ENCODE measurements at places on chromosomes 2 and 18.

DNA sequence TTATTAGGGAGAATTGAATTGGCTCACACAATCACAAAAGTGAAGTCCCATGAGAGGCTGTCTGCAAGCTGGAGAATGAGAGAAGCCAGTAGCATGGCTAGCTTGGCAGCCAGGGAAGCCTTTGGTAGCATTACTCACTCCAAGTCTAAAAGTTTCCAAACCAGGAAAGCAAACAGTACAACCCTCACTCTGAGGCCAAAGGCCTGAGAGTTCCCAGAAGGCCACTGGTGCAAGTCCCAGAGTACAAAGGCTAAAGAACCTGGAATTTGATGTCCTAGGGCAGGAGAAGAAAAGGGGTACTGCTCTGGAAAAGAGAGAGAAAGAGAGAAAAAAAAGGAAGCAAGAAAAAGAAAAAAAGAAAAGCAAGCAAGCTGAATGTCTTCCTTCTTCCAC is 318.2 kb downstream of the RND3 start:
- DNase-seq: no peak

DNA sequence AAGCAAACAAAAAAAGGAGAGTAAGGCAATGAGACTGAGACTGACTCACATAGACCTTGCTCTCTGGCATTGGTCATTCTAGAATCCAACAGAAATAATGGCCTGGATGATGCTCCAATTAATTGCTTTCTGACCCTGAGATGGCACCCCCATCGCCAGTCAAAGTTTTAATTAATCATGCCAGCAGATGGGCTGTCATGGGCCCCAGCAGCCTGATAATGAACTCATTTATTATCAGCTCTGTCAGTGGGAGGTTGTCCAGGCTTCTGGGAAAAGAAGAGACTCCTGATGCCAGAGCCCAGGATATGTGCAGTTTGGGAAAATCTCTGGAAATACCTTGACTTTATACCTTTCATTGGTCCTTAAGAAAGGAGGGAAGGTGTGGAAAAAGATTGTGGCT is 115.2 kb downstream of the XRCC5 start:
- DNase-seq: no peak

DNA sequence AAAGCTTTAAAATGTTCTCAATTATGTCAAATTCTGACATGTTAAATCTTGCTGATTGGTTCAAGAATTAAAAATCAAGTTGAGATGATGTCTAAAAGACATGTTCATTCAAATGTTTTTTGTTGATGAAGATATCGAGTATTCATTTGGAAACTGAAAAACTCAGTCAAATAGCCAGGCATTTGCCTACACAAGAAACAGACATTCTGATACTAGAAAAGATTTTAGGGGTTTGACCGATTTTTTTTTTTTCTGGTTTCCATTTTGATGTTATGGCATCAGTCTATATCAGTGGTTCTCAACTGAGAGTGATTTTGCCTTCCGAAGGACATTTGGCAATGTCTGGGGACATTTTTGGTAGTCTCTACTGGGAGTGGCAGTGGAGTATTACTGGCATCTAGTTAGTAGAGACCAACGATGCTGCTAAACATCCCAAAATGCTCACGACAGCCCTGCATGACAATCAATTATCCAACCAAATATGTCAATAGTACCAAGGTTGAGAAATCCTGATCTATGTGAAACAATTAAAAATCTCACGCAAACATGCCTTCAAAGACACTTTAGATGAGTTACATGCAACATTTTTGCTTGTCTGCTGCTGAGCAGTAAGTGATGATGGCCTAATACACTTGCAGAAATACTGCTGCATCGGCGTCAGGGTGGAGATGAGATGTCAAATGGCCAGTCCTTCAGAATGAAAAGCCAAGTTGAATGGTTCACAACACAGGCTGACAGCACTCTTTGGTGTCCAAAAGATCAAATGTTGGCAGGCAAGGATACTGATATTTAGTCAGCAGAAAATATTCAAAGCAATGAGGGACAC is 12.5 kb downstream of the RASGRP3 start:
- no peak for DNase-seq

- DNase-seq: no peak
These were observed 54.5 kb downstream of the MAP4K4 start for GRCh38 chr2:101751875-101752619.

DNA sequence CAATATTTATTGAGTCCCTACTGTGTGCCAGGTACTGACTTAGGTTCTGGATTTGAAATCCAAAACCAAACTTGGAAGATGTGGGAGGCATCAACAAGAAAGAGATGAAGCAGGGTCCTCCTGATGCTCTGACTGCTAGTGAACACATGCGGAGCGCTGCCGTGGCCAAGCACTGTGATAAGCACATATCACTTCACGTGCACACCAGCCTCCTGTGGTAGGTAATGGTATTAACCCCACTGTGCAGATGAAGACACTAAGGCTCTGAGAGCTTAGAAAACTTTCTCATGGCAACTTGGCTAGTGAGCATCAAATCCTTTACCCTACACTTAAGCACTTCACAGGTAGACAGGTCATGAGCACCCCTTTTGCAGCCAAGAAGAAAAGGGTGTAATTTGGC is 216.1 kb downstream of the HAUS1 start:
- DNase-seq: no peak
